ENCODE measurements at places on chromosomes 2 and 18.

- DNase-seq = no peak
Observed at GRCh38 chr2:230871361-230872150, 6.8 kb downstream of the ITM2C start.

DNA sequence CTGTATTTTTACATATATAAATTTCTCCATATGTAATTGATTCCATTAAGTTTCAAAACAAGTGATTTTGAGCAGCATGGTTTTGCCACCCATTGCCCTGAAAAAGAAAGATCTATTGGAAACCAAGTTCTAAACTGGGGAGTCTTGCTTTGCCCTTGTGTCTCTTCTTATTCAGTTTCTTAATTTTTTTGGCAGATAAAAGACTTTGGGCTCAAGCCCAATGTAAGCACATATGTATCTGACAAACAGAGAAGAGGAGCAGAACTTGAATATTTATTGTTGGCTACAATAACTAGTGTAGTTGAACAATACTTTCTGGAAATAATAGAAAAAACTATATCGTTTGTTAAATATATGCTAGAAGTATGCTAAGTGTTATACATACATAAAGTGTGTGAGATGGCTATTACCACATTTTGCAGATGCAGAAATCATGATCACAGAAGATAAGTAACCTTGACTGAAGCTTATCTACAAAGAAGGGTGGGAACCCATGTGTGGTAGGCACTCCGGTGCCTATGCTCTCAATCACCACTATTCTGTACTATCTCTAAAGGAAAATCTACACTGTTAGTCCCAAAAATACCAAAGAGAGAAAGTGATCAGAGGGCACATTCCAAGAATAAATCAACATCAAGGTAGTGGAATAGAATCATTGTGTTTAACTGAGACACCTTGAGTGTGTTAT is 109.1 kb downstream of the PLA2R1 start:
- DNase-seq = no peak

- DNase-seq = no peak
Observed at GRCh38 chr2:206611736-206612135, 30.6 kb upstream of the FAM237A start.

DNA sequence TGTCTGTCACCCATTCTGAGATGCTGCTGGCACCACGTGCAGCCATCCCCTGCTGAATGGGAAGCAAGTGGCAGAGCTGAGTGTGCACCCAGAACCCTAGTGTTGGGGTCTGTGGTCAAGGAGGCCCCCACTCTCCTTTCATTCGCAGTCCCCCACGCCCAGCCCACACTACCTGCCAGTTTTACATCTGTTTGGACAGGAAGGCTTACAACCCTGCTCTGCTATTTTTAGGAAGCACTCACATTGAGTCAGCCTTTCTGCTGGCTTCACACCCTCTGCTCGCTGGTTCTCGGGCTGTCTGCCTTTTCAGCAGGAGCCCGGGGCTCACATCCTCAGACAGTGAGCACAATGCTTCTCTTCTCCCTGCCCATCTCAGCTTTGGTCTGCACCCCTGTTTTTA is 10.7 kb upstream of the ADCY3 start:
- no peak for DNase-seq

DNA sequence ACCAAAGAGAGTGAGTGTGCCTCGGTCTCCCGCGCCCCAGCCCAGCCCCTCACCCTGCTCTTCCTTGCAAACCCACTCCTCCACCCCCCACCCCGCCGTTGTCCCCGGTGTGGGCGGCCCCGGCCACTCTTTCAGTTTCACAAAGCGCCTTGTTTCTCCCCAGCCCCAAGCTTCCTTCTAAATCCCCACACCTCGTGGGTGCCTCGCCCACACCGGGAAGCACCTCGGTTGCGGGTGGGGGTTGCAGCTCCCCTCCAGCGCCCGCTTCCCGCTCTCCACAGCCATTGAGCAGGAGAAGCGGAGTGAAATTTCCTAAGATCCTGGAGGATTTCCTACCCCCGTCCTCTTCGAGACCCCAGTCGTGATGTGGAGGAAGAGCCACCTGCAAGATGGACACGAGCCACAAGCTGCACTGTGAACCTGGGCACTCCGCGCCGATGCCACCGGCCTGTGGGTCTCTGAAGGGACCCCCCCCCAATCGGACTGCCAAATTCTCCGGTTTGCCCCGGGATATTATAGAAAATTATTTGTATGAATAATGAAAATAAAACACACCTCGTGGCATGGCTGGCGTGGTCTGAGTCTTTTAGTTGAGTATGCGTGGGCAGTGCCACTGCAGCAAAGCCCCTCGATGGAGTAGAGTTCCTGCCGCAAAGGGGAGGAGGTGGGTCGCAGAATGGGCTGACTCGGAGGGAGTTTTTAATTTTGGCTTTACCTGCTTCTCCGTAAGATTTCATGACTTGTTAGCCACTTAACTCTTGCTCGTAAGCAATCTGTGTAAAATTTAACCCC is 848 bp downstream of the TMSB10 start:
- no peak for DNase-seq

DNA sequence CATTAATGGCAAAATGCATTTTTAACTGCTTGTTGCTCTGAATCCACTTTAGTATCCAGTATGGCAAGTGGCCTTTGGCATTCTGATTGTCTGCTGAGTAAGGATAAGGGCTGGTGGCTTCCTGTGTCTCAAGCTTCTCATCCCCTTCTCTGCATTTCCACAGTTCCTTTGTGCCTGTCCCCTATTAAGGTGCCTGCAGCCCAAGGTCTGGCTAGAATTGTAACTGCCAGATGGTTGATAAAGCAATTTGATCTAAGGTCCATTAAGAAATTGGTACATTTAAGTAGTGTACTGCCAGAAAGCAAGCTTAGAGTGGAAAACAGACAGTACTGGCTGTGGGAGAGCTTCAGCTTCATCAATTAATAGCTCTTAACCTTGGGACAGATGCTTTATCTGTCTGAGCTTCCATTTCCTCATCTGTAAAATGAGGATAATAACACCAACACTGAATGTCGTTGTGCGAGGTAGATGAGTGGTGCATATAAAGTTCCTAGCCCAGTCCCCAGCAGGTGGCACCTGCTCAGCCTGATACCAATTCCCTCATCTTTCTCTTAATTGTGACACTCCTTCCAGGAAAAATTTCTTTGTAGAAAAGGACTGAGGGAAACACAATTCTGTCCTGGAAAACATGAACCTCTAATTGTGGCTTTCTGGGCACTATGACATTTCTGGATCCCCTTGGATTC is 570.6 kb upstream of the GCFC2 start:
- DNase-seq = no peak

DNA sequence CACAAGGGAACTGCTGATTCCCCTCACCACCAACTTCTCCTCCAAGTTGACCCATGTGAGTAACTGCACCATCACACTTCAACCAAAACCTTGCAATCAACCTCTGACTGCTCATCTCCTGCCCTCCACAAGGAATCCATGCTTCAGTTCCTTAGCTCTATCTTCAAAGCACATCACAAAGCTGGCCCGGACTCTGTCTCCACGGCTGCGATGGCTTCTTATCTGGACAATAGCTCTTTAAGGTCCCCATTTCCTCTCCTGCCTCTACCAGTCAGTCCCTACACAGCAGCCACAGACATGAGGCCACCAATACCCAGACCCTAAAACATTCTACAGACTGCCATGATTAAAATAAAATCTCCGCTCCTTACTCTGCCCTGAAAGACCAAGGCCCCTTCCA is 25.7 kb downstream of the MBOAT2 start:
- DNase-seq = no peak

- peak; percentile 53 for DNase-seq
Observed at GRCh38 chr2:32136097-32136496, 29.6 kb upstream of the SLC30A6 start.

- DNase-seq = no peak
Observed at GRCh38 chr2:235501673-235502031, 7.8 kb downstream of the AGAP1 start.

DNA sequence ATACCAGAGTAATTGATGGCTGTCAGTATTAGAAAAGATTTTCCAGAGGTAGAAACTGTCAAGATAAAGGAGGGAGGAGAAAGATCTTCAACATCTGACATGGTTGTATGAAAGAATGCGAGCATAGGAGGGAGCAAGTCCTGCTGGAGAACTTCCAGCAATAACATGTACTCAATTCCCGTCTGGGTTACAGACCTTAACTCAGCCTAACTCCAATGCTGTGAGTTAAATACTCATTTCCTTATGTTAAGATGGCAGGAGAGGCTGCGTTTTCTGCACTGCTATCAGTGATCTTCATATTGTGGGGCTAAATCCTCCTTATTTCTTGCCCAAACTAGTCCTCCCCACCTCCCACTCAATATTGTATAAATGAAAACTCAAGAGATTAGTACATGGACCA is 6.7 kb upstream of the CERS6 start:
- DNase-seq = peak; percentile 55

DNA sequence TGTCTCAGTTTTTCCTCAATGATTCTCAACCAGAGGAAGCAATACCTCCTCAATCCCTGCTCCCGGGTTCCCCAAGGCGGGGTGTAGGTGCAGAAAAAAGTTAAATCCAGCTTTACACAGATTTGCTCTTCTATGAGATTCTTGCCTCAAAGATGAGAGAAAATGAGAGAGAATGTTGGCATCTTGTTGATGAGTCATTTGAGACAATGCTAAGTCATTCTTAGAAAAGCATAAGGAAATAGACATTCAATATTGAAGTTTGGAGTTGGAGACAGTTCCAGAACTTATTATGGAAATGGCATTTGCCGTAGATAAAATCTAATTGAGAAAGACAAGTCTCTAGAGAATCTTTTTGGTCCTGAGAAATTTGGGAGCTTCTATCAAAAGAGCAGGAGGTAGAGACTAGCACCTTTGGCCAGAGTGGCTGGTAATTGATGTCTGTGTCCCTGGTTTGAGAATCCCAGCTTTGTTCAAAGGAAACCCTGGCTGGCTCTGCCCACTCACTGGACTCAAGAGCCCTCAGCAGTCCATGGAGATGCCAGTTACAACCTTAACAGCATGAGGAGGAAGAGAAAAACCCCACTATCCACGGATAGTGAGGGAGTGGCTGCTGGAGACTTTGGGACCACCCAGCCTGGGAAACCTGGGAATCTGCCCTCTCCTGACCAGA is 181.2 kb downstream of the FAM124B start:
- DNase-seq = peak; percentile 57

DNA sequence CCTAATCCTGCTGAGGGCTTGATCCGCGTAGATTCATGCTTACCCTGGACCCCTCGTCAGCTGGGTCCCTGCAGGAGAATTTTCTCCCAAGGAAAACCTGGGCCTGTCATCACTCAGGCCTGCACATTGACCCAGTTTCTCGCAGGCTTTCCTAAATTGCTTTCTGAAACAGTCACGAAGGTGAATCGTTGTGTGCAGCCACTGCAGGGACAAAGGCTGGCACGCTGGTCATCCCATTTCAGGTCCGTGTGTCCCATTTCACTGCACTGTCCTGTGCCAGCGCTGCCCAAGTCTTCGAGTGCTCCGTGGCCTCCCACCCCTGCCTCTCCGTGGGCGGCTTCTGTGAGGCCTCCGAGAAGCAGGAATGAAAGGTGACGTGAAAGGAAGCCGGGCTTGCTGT is 62.8 kb upstream of the YWHAQ start:
- DNase-seq = no peak

- DNase-seq = no peak
Observed at GRCh38 chr2:231597627-231598026, 5.0 kb downstream of the TEX44 start.

DNA sequence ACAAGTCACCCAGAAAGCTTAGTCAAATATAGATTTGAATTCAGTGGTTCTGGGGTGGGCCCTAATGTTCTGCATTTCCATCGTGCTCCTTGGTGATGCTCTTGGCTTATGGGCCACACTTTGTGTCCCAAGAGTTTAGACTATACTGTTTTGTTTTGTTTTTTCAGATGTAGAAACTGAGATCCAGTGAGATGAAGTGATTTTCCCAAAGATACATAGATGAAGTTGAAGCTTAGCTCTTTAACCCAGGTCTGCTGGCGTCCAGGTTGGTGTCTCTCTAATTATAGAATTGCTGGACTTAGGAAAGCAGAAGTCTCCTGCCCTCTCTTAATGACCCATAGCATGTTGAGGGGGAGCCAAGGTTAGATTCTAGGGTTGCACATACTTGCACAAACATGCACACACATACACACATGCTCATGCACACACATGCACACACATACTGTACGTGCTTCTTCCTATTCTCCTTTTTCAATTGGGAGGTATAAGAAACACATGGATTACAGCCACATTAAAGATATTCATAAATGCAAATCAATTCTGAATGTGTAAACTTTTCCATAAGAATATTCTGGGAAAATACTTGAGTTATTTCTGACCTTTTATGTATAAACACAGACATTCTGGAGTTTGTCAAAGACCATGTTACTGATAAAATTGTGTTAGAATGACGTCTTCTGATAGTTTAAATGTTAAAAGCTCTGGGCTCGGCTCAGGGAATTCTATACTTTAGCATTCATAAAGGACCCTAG is 41.3 kb upstream of the IL1R1 start:
- DNase-seq = no peak

DNA sequence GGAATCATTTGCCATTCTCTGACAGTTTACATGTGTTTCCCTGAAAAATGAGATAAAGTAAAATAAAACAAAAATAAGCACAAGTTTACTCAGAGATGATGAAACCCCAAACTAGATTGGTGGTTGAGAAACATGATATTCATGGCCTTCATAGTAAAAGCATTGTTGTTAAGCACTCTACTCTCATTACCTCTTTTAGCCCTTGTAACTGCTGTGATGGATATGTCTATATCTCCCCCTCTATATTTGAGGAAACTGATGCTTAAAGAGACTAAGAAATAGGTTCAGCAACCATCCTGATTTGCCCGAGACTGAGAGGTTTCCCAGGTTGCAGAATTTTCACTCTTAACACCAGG is 33.9 kb upstream of the GALNT3 start:
- DNase-seq = no peak

DNA sequence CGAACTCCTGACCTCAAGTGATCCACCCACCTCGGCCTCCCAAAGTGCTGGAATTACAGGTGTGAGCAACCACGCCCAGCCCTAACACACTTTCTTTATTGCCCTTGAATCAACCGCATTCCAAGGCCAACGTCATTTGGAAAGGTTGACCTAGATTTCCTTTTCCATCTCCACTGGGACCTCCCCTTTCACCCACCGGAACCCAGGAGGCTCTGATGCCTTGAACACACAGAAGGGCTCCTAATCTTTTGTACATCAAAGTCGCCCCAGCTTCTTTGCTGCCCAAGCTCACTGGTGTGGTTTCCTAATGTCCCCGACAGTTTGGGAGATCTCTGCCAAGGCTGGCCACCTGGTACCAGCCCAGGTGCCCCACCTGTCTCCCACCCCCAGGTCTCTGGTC is 46.2 kb upstream of the CAB39 start:
- DNase-seq = no peak

DNA sequence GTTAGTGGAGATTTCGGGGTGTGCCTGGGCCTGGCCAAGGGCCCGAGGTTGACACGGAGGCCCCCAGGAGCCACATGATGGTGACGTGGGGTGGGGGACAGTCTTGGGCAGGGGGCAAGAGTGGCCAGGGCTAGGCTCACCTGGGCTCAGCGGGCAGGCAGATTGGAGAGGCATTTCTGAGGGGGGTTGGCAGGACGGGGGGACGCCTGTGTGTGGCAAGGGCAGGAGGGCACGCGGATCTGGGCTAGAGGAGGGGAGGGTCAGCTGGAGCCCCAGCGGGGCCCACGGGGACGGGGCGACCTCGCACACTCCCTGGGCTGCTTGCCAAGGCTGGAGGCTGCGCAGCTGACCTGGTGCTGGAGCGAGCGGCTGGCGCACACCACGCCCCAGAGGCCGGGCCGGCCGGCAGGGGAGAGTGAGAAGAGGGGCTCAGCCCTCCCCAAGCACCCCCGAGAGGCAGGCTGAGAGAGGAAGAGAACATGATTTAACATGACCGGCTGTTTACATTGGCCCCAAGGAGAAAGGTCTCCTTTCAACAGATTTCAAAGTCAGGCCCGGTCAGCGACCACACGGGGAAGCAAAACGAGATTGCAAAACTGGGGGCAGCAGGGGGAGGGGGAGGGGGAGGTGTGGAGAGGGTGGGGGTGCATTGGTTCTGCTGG is 38.0 kb upstream of the SNED1 start:
- DNase-seq = peak; percentile 6
